Dorsolateral prefrontal cortex (tissue), 122 donors: ENCODE measurements at places on chromosomes 16 and 17. TPM values are rescaled to one million over a fixed set of nuclear protein-coding genes. Genes with fewer than 3 reads are reported as not detected.
A peak's percentile ranks its signal among the peaks of the same experiment; 100 is the strongest.

- no peak for DNase-seq
These were observed 30.0 kb downstream of the MBTD1 start for GRCh38 chr17:51229889-51230288.

DNA sequence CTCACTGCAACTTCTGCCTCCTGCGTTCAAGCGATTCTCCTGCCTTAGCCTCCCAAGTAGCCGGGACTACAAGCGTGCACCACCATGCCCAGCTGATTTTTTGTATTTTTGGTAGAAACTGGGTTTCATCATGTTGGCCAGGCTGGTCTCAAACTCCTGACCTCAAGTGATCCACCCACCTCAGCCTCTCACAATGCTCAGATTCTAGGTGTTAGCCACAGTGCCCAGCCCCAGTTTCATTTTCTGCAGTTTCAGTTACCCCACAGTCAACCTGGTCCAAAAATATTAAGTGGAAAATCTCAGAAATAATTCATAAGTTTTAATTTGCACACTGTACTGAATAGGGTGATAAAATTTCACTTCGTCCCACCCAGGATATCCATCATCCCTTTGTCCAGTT lies 28.7 kb downstream of the KNOP1 start:
- DNase-seq = no peak

GRCh38 chr17:43834106-43834505 lies 1.2 kb upstream of the MPP3 start:
- no peak for DNase-seq

DNA sequence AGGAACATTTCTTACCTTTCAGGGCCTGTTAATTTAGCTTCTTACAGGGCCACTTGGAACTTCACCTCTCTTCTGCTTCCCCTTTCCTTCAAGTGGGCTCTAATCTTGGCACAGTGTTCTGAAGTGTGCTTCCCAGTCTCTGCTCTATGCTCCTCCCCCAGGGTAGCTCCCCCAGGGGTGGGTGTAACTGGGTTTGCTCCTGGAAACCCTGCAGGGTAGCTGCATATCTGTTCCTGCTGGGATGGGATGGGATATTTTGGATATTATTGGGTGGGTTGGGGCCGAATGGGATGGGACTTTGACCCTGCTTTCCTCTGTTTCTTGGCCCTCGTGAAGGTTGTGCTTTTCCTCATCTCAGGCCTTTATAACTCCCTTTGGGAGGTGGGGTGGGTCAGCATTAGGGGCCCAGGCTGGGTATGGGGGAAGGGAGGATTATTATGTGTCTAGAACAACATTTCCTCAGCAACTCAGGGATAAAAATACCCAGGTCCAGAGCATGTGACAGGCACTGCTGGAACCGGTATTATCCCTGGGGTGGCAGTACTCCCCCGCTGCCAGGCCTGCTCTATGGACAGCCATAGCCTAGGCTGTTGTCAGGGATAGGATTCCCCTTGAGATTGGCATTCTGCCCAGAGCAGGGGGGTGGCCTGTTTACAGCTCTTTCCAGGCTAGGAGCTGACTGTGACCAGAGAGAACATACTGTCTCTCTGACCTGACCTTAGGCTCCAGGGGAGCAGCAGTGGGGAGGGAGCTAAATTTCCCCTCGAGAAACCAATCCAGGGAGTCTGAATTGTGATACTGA lies 5.0 kb downstream of the NFE2L1 start:
- DNase-seq = peak; percentile 69

The KRT17 gene
- 26.2 TPM for total RNA-seq

- DNase-seq = no peak
These were observed 199.6 kb upstream of the MAF start for GRCh38 chr16:79800016-79800608.

The MEOX1 gene
- not detected for total RNA-seq

The HOXB4 gene
- 0.28 TPM for total RNA-seq

DNA sequence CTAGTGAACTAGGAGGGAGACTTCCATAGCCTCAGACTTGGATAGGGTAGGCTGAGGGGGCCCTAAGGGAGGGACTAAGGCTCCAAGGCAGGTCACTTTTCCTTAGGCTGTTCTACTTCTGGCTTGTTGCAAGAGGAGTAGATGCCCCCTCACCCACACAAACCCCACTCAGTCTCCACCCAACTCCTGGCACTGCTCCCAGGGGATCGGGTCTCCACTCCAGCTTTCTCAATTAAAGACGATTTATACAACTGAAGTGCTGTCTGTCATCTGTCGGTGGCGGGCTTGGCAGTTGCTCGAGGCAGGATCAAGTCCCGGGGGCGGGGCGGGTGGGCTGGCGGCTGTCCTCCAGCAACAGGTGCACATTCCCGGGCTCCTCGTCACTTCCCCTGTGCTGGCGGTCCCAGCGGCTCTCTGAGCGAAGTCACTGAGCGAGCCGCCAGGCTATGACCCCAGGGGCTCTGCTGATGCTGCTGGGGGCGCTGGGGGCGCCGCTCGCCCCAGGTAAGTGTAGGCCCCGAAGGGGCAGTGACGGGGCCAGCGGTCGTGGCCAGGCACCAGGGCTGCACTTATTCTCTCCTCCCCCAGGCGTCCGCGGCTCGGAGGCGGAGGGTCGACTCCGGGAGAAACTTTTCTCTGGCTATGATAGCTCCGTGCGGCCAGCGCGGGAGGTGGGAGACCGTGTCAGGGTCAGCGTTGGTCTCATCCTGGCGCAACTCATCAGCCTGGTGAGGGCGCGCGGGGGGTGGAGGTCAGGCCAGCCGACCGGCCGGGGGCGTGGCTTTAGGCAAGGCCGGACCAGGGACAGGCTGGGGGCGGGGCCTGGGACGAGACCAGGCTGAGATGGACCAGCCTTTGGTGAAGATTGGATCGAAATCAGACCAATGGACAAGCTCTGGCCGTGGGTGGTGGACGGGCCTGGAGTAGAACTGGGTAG lies at the start of gene CHRNB1:
Gene CHRNB1, plus strand, starts transcription at position 380 of the 937 bp plus-strand sequence. Its CDS starts 67 bp downstream, at position 447.
- DNase-seq = peak; percentile 83

The CCL17 gene
- not detected for total RNA-seq

DNA sequence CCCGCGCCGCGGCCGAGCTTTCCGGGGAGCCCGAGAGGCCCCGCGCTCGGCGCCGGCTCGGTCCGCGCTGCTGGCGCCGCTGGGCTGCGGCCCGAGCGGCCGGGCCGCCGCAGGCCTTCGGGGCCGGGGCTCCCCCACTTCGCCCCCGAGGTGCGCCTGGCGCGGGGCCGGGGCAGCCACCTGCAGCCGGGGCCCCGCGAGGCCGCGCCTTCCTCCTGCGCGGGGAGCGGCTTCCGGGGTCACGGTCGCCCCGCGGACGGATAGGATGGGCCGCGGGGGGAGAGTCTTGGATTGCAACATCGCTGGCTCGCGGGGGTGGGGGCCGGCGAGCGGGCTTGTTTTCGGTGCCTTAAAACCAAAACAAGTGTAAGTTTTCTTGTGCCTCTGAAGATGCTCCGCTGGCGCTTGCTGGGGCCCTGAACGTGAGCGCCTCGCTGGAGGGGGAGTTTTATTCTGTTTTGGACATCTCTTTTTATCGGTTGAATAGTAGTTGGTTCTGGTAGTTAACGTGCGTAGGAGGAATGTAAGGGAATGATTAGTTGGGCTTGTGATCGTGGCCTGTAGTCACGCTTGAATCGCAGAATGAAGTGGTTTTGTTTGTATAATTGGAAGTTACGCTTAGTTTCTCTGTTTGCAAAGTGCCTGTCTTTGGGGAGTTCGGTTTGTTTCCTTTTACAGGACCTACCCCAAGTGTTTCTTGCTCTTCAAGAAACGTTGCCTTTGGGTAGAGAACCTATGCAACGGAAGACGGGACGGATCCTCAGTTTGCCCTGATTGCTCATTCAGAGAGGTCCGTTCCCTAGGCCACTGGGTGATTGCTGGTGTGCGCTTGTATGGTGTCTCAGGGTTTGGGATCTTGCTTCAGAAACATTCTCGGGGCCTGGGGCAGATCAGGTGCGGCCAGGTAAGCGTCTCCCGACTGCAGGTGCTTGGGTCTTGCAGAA lies 724 bp downstream of the UBE2I start:
- DNase-seq = no peak

The CACNG3 gene
- 26.6 TPM for total RNA-seq

DNA sequence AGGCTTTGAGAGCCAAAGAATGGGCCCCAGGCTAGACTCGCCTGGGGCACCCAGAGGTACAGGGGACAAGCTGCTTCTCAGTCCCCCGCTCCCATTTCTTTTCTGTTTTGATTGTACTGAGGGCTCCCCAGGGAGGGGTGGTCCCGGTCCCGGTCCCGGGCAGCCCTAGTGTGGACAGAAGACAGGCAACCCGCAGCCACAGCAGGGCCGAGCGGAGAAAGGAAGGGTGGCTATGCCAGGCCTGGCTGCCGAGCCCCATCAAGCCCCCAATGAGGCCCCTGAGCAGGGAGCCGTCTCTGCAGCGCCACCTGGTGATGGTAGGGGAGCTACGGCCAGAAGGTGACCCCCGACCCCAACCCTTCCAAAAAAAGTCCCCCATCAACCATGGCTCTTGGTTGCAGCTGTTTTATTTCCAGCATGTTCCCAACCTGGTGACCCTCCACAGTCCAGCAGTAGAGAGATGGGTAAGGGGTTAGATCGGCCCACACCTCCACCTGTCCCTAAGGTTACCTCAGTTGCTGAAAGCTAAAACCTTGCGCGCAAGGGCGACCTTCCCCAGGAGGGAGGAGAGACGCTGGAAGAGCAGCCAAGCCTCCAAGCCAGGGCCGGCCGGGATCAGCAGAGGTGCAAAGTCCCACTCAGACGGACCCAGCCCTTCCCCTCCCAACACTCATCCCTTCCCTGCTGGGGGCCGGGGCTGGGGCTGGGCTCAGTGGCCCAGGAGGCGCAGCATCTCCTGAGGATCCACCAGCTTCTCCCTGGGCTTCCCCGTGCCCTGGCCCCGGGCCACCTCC lies 2.6 kb upstream of the GRIN2C start:
- peak; percentile 64 for DNase-seq

- no peak for DNase-seq
These were observed 2.7 kb upstream of the KCNJ18 start for GRCh38 chr17:21689604-21690003.

The TRAPPC1 gene
- 112 TPM for total RNA-seq

DNA sequence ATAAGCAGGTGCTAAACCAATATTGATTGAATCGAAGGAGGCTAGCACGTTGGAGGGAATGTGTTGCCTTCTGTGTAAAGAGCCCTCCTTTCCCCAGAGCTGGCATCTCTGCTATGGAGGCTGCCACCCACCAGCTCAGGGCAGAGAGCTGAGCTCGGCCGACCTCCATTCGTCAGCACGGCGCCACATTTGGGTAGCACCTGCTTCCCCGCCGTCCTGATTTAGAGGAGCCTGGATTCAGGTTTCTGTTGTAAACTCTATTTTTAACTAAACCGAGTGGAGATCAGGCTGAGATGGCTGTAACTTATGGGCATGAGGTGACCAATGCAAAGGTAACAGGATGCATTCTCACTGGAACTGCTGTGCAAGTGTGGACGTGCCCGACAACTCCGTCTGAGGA lies 172.5 kb downstream of the CCDC182 start:
- no peak for DNase-seq

GRCh38 chr16:89826531-89827382 lies 1.5 kb upstream of the SPIRE2 start:
- no peak for DNase-seq

The ABCC6 gene
- total RNA-seq = 3.1 TPM

GRCh38 chr17:61423967-61424649 lies 24.5 kb downstream of the TBX2 start:
- no peak for DNase-seq

GRCh38 chr17:40556884-40557414 lies 8.3 kb downstream of the CCR7 start:
- DNase-seq = peak; percentile 64

DNA sequence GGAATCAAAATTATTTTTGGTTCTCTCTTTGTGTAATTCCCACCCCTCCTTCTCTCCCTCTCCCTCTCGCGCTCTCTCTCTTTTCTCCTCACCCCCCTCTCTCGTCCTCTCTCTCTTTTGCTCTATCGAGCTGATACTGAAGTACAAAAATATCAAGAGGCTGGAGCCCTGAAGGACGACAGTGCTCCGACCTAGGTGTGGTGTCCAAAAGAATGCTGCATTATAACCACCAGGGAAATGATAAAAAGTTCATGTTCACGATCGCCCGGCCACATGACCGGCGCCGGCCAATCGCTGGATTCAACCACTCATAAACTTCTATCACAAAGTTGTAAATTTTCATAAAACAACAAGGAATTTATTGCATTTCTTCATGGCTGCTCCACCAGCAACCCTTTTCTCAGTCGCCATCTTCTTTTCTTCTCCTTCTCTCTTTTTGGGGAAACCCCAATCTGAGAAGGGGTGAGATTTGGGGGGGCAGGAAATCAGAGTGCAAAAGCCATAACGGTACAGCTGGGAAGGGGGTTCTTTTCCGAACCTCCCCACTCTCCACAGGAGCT lies at the start of gene HOXB6:
Gene HOXB6, minus strand, starts transcription at position 217 of the 560 bp plus-strand sequence. CDS start 6,836 bp downstream, outside the sequence.
- no peak for DNase-seq

- peak; percentile 92 for DNase-seq
These were observed at the start of the genes SDF2 and SUPT6H for GRCh38 chr17:28661635-28662526. SDF2 (minus strand) TSS chr17:28661906; CDS start chr17:28661876, 30 bp downstream. SUPT6H (plus strand) TSS chr17:28662205; CDS start chr17:28673402, 11,197 bp downstream.

The ADAD2 gene
- 0.50 TPM for total RNA-seq

- DNase-seq = no peak
These were observed 11.2 kb downstream of the PIEZO1 start for GRCh38 chr16:88773812-88774291.

GRCh38 chr16:50612849-50613198 lies 64.6 kb downstream of the NKD1 start:
- DNase-seq = no peak

GRCh38 chr17:28173031-28173561 lies 130.6 kb downstream of the NLK start:
- no peak for DNase-seq

DNA sequence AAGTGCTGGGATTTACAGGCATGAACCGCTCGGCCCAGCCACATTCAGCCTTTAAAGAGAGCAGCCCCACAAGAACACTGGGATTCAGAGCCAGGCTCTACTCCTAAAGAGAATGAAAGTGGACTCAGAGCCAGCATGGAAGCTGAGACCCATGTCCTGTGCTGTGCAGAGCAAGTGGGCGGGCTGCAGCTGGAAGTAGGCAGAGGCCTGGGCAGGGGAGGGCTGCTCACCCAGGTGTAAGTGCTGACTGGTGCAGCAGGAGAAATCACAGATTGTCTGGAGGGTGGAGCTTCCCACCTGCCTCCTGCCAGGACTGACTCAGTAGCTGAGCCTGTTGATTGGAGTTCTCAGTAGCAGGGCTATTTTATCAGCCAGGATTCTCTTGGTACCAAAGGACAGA lies 178.7 kb downstream of the KATNIP start:
- DNase-seq = no peak

DNA sequence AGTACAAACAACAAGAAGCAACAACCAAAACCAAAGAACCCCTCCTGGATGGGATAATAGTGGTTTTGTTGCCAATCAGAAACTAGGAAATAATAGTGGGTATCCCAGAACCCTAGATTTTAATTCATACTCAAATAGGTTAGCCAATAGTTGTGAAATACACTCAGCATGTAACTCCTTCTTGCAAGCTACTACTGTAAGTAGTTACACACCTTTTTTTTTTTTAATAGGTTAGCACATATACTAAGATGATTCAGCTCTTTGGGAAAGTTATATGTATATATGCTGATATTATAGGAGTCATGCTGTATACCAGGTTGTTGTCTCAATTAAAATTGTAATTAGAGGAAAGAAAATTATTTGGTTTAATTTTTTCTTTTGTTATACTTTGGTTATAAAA lies 92.5 kb upstream of the HAS3 start:
- no peak for DNase-seq

GRCh38 chr17:75625813-75626486 lies 7.3 kb upstream of the SMIM5 start:
- DNase-seq = peak; percentile 41
